Activated naive CD4-positive, alpha-beta T cell treated with anti-CD3 and anti-CD28 coated beads, Interleukin-2, amount 50 U/mL, for 16 hours (primary cell): ENCODE measurements at places on chromosomes 5 and 9.

DNA sequence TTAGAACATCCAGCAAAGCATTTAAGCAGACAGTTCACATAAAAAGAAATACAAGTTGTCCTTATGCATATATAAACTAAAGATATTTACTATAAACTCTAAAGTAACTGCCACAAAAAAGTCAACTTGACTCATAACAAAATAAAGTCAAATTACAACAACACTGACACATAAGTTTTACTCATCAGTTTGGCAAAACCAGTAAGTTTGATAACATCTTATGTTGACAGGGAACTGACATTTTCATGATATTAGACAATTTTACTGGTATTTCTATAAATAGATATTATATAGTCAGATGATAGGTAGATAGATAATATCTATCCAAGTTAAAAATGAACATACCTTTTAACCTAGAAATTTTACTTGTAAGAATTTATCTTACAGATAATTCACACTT, 9.9 kb upstream of the TSLP start:
- no peak for DNase-seq

- no peak for DNase-seq
Observed at GRCh38 chr5:1171340-1171941, 30.0 kb upstream of the SLC6A19 start.

DNA sequence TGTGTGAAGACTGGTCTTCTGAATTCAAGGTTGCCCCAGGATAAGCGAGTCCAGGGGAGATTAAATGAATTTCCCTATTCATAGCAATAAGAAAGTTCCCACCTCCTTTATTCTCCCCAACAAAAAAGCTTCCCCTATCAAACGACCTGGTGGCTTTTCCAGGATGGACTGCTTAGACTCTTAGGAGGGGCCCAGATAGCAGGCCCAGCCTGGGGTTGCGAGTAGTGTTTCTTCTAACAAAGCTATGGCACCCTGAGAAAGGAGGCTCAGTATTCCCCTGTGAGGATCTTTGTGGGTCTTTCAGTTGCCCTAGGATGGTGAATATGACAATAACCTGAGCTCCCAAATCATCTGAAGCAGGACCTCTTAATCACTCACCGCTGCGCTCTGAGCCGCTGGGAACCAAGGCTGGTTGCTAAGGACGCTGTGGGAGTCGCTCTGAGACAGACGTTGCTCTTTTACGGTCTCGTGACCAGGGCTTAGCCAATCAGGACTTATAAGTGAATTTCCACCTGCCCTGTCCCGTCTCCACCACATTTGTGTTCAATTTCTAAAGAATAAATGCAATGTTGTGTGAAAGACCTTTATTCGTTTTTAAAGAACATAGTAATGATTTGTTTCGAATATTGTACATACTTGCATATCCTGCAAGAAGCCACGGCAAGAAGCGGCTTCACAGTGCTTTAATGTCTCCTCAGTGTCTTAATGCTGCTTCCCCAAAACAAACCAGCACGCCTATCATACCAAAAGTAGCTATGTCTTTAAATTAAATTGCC, at the start of gene TMEM232:
Gene TMEM232, minus strand, starts transcription at position 423 of the 776 bp plus-strand sequence. CDS start 59,319 bp downstream, outside the sequence.
- peak; percentile 76 for DNase-seq

- DNase-seq = no peak
Observed at GRCh38 chr5:76499507-76500161, 96.5 kb downstream of the IQGAP2 start.

- DNase-seq = no peak
Observed at GRCh38 chr9:73133022-73133651, 18.5 kb upstream of the ANXA1 start.

GRCh38 chr9:127200106-127200862, 64.3 kb upstream of the GARNL3 start:
- DNase-seq = no peak

- no peak for DNase-seq
Observed at GRCh38 chr5:151556806-151557205, 34.3 kb downstream of the FAT2 start.

DNA sequence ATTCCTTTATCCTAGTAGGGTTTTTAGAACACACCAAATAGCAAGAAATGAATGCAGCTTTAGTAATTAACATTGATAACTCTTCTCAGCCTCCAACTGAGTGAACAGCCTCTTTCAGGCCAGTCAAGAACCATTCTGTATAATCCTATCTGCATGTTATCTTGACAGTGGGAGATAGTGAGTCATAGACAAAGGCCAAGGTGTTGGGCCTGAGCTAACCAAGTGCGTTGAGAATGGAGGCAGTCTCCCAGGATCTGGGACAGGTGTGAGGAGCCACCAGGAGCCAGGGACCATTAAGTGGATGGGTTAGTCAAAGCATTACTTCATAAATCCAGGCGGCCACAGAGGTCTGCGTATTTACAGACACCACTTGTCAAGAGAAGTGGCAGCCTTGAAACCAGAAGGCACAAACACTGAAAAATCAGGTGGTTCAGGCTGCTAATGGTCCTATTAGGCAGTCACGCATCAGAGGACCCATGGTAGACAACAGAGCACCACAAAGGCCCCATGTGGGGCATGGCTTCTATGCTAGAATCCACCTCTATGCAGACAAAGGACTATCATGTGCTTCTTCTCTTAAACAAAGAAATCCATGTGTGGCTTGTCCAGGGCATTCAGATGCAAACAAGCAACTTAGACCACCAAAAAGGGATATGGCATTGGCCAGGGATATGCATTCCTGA, 409.7 kb upstream of the PIK3R1 start:
- no peak for DNase-seq

DNA sequence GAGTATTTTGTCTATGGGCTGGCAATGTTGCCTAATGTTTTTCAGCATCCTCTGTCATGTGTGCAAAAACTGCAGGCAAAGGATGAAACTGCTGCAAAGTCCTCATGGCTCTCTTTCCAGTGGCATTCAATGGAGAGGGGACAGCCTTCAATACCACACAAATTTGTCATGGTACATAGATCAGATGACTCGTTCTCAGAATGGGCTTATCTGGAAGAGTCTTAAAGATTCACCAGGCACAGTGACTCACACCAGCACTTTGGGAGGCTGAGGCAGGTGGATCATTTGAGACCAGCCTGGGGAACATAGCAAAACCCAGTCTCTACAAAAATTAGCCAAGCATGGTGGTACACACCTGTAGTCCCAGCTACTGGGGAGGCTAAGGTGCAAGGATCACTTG, 5.3 kb downstream of the CDKN2AIPNL start:
- DNase-seq = no peak

GRCh38 chr5:160152287-160152686, 33.0 kb upstream of the PWWP2A start:
- no peak for DNase-seq

DNA sequence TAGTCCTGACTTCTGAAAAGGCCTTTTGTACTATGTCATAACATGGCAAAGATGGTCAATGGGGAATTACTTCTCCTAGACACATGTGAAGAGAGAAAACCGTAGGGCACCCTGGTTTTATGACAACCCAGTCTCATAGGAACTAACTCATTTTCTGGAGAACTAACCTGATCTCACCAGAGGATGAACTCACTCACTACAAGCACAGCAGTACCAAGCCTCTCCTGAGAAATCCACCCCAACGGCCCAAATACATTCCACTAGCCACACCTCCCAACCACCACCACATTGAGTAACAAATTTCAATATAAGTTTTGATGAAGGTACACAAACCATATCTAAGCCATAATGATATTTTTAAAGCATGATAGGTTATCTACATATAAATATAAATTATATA, 909.3 kb upstream of the CDH10 start:
- DNase-seq = no peak

DNA sequence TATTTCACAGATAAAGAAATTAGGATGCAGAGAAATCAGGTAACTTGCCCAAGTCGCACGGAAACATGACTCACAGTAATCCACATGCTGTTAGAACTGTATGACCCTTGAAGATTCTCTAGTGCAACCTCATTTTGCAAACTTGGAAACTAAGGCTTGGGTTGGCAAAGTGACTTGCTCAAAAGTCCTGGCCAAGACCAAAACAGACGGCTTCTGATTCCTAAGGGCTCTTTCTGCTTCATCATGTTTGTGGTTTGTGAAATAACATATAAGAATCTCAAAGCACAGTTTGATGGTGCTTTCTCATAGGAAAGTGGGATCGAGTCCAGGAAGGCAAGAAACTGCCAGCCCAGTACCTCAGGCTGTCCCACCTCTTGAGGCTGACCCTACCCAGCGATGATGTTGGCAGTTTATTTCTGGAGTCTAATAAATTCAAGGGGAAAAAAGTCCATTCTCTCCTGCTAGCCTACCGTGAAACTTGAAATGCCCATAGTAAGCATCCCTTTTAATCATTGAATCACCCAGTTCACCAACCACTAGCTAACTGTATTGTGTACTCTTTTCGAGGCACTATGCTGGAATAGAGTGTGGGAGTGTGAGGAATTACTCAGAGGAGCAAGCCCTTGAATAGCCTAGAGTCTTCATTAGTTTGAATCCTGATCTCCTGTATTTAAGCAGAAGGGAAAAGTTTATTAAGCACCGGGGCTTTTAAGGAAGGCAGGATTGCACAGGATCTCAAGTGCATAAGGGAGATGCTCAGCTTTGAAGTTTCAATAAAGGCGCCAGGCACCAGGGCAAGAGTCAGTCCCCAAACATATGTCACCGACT, 14.1 kb downstream of the CAPSL start:
- no peak for DNase-seq

DNA sequence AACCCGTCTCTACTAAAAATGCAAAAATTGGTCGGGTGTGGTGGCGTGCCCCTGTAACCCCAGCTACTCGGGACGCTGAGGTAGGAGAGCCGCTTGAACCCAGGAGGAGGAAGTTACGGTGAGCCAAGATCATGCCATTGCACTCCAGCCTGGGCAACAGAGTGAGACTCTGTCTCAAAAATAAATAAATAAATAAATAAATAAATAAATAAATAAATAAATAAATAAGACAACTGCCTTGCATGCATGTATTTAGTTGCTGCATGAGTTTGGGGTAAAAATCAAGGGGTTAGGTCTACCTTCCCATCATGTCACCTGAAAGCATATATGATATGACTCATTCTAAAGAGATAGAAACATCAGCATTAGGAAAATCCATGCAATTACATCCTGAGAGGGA, 254.0 kb downstream of the ADAMTSL1 start:
- no peak for DNase-seq

- DNase-seq = peak; percentile 63
Observed at GRCh38 chr9:123225374-123225813, 43.0 kb downstream of the STRBP start.
